ENCODE measurements at places on chromosomes 11 and 22.

GRCh38 chr22:31954535-31955523 lies 10.5 kb downstream of the YWHAH start:
- DNase-seq, result no peak

- DNase-seq, result no peak
Measured at GRCh38 chr11:29022676-29023075, 914.5 kb downstream of the METTL15 start.

GRCh38 chr11:10978198-10978597 lies 120.3 kb upstream of the ZBED5 start:
- no peak for DNase-seq

- no peak for DNase-seq
Measured at GRCh38 chr11:60040109-60040508, at the start of gene OOSP2. Gene OOSP2, plus strand, starts transcription at chr11:60040409. Its CDS starts 51 bp downstream, at chr11:60040460.

DNA sequence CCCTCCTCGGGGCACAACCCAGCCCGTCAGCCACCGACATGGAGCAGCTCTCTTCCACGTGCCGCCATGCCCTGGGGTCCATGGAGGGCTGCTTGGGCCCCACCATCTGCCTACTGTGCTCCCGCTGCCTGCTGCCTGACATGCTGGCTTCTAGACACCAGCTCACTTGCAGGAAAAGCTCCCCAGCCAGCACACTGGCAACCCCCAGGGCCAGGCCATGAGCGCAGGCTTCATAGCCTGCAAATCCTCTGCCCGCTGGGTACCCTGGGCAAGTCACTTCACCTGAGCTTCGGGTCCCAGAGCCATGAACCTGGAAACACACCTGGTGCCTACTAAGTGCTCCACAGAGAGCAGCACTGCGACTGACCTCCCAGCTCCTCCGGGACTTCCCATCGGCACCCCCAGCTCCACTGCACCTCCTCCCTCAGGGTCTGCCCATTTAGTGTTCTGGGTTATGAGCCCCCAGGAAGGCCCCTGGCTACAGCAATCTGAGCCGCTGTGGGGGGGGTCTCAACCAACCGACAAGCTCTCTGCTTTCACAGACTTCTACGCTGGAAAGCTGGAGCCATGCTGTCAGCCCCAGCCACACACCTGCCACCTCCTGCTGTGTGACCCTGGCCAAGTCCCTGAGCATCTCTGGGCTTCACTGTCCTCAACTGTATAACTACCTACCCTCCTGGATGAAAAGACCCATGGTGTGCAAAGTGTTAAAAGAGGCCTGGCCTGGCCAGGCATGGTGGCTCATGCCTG lies 139.2 kb downstream of the CRYBB2 start:
- no peak for DNase-seq

DNA sequence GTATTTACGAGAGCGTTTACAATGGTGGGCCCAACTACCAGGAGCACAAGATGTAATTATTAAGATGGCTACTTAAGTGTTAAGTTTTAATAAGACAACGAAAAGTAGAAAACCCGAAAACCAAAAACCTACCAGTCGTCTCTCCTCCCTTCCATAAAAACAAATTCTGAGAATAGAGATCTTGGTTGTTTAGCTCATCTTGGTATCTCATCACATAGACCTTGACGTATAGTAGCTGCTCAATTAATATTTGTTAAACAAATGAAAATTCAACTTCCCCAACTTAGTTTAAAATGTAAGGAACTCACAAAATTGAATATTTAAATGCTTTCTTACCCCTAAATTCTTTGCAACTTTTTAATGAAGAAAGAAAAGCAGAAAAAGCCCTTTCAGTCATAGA lies 669 bp downstream of the KDM4D start:
- DNase-seq, result no peak

DNA sequence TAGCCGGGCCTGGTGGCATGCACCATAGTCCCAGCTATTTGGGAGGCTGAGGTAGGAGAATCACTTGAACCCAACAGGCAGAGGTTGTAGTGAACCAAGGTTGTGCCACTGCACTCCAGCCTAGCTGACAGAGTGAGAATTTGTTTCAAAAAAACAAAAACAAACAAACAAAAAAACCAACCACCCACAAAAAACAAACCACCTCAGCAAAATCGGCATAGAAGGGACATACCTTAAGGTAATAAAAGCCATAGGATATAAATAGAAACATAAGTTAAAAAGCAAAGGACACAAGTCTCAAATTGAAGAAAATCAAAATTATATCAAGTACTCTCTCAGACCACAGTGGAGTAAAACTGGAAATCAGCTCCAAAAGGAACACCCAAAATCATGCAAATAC lies 33.2 kb downstream of the PIWIL3 start:
- no peak for DNase-seq

GRCh38 chr11:41237382-41237781 lies 222.1 kb downstream of the LRRC4C start:
- DNase-seq, result no peak

DNA sequence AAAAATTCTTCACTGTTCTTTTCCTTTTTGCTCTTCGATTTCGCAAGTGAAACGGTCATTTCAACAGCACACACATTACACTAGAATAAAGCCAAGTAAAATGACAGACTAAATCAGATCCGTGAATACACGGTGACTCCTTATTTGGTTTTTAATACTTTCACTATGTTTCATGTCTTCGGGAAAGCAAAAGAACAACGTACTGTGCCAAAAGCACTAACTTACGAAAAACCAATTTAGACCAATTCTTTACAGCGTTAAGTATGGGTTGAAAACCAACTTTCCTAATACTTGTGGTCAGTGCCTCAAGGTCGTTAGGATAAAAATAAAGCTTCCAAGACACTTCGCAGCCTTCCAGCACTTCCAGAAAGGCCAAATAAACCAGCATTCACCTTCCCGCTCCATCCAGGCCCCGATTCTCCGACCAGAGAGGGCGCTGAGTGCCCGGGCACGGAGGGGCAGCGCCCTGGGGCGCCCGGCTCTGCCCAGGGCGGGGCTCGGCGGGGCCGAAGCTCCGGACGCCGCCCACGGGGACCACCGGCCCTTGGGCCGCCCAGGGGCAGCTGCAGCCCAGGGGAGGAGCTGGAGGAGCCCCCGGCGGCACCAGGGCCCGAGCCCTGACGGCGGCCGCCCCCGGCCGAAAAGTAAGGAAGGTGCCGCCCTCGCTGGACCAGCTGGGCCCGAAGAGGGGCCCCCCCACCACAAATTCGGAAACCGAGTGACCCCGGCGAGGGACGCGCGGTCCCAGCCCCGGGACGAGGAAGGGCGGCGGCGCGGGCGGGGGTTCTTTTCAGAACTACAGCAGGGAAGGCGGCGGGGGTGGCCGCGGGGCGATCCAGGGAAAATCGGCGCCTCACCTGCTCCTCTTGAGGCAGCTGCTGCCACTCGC lies 499 bp downstream of the ATL3 start:
- DNase-seq, result peak; percentile 61

- DNase-seq, result no peak
Measured at GRCh38 chr11:131875611-131876010, 505.2 kb downstream of the NTM start.

- DNase-seq, result no peak
Measured at GRCh38 chr11:115887316-115887715, 383.1 kb upstream of the CADM1 start.

- DNase-seq, result no peak
Measured at GRCh38 chr22:17131686-17132085, 10.5 kb upstream of the TMEM121B start.

GRCh38 chr22:11598492-11599440 lies 3929.2 kb upstream of the OR11H1 start:
- DNase-seq, result no peak

- DNase-seq, result no peak
Measured at GRCh38 chr22:44330744-44331660, 18.3 kb upstream of the SHISAL1 start.
